Activated CD4-positive, alpha-beta T cell treated with anti-CD3 and anti-CD28 coated beads, Interleukin-2, Interleukin-6, amounts not matched to agents 100 ng/mL and 50 ng/mL, durations not matched to agents 16 hours and 8 hours (primary cell): ENCODE measurements at places on chromosomes 4 and X.

DNA sequence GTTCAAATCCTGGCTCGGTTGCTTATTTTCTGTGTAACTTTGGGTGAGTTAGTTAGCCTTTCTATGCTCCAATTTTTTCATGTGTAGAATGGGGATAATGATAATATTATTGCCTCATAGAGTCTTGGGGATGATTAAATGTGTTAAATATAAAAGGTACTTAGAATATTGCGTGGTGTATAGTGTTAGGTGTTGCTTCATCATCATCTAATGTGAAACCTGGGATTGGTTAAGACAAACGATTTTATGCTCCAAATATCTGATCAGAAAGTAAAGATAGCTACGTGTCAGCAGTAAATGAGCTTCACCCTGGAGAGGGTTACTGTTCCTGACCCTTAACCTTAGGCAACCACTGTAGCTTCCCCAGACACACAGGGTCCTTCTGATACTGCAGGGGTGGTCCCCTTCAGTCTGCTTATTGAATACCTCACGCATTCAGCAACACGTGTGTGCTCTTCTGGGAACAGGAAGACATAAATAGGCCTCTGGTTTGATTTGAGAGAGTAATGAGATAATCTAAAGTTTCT, 50.1 kb downstream of the GPAT3 start:
- DNase-seq: no peak

GRCh38 chrX:54248309-54248708, 65.3 kb upstream of the FAM120C start:
- no peak for DNase-seq

DNA sequence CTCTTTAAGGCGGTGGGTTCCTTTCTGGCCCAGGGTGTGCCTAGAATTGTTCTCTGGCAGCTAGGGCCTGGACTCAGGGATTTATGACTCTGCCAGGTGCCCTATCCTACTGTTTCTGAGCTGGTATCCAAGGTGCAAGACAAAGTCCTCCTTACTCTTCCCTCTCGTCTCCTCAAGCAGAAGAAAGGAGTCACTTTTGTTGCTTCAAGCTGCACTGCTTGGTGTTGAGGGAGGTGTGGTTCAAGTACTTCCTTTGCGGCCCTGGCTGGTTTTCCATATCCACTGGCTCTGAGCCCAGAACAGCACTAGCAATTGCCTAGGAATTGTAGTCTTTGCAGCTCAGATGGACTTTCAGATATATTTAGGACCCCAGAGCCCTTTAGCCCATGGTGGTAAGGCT, 39.3 kb downstream of the RTL3 start:
- DNase-seq: no peak

DNA sequence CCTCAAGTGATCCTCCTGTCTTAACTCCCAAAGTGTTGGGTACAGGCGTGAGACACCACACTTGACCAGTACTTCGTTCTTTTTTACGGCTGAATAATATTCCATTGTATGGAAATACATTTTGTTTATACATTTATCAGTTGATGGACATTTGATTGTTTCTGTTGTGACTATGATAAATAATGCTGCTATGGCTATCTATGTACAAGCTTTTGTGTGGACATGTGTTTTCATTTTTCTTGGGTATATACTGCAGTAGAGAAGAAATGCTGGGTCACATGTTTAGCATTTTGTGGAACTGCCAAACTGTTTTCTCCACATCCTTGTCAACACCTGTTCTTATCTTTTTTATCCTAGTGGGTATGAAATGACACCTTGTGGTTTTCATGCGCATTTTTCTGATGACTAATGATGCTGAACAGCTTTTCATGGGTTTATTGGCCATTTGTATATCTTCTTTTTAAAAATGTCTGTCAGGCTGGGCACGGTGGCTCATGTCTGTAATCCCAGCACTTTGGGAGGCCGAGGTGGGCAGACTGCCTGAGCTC, 37.3 kb downstream of the SAT1 start:
- DNase-seq: peak; percentile 12

GRCh38 chrX:112642349-112642748, 37.4 kb downstream of the LHFPL1 start:
- DNase-seq: peak; percentile 57

GRCh38 chr4:147513091-147513490, 32.2 kb downstream of the EDNRA start:
- DNase-seq: no peak

DNA sequence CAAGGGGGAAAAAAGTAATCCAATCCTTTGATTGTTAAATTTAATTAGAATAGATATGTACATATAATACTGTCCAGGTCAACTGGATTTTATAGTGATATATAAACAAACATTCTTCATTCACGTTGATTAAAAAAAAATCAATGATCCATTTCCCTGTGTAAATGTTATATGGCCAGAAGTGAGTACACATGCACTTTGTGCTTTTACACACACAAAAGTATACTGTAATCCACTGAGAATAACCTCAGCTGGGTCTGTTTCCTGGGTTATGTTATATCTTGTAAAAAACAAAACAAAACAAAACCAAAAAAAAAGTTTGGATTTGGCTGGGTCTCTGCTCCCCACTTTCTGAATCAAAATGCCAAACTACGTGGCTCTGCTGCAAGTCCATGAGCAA, 51.7 kb downstream of the WFS1 start:
- DNase-seq: no peak

DNA sequence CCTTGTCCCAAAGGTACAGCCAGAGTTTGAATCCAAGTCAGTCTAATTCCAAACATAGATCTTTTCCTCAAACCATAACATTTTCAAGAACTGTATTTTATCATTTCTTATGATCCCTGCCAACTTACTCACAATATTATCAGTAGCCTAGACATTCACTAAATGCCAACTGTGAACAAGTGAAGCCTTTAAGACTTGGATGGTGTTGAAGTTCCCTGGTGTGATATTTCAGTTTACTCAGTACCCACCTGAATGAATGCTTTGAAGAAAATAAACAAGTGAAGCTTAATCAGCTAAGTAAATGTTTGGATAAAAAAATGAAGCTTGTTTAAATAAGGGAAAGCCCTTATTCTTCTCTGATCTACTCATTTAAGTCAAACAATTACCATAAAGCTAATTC, 1028.3 kb downstream of the DMD start:
- no peak for DNase-seq

GRCh38 chrX:19382555-19383145, 38.9 kb downstream of the PDHA1 start:
- DNase-seq: peak; percentile 64

DNA sequence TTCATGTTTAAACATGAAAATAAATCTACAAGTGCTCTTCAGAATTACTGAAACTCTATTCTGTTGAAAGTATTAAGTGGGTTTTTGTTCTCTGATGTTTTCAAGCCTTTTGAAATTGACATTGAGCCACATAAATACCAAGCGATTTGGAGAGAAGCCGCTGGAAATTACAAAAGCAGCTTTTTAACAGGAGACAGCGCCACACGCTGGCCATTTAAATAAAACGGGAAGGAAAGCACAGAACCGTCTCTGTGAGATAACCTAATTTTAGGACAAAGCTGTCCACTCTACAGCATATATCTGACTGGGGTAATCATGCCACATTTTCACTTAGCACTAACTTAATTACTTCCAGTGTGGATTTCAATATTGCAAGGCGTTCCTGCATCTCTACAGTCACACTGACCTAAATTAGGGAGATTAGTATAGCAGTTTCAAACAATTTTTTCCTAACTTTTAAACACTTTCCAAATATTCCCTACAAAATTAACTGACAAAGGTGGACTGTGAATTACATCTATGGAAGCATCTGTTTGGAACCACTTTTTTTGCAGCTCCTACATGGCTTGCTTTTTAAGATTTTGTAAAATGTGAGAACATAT, 6.8 kb upstream of the ANOS1 start:
- DNase-seq: peak; percentile 51

- no peak for DNase-seq
Observed at GRCh38 chr4:134117392-134118183, 84.0 kb downstream of the PABPC4L start.

DNA sequence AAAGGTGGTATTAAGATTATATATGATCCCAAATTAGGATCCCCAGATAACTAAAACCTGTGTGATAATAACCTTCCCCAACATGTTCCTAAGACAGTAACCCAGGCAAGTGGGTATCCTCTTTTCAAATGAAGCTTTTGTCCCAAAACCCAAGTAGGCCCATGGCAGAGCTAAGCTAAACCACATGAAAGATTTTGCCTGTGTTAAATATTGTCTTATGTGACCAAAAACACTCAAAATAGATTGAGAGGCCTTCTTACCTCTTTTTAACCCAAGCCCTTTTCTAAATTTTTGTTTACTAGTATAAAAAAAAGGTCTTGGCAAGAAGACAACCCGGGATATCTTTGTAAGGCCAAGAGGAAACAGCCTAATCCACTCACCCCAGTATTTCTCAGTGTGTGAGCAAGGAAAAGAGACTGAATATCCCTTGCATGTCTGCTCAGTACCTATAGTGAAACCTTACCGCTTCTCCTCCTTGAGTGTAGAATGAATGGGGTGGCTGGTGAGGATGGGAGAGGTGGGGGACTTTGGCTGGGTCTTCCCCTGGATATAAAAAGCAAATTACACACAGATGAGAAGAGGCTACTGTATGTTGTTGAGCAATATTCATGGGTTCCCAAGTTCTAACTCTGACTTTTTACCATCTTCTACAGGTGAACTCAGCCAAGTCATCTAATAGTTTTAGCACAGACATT, 188.8 kb upstream of the BMP3 start:
- no peak for DNase-seq

DNA sequence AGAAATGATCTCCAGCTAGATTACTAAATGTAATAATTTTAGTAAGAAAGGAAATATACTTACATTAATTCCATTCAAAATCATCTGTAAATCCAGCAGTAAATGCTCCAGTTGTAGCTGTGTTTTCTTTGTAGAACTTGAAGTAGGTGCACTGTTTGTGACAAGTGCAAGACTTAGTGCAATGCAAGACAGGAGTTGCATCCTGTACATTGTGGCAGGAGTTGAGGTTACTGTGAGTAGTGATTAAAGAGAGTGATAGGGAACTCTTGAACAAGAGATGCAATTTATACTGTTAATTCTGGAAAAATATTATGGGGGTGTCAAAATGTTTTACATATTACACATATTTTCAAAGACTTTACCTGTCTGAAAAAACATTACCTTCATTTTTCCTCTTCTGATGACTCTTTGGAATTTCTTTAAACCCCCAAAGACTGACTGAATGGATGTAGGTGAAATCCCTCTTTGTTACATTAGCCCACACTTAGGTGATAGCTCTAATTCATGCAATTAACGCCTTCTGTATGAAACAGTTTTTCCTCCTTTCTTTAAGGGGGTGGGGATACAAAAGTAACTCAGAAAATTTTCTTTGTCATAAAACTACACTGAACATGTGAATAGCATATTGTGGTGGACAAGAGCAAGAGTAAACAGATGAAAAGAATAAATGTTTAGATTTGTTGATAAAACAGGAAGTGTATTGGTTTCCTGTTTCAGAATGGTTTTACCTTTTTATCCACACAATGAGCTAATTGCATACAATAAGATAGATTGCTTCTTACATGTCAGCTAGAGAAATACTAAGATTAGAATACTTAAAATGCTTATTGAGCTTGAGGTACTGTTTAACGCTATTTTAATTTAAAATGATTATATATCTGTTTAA, at the start of gene IL2:
IL2 (minus strand) TSS at position 495 of the 886 bp plus-strand sequence; CDS start at position 210, 285 bp downstream.
- DNase-seq: peak; percentile 39

DNA sequence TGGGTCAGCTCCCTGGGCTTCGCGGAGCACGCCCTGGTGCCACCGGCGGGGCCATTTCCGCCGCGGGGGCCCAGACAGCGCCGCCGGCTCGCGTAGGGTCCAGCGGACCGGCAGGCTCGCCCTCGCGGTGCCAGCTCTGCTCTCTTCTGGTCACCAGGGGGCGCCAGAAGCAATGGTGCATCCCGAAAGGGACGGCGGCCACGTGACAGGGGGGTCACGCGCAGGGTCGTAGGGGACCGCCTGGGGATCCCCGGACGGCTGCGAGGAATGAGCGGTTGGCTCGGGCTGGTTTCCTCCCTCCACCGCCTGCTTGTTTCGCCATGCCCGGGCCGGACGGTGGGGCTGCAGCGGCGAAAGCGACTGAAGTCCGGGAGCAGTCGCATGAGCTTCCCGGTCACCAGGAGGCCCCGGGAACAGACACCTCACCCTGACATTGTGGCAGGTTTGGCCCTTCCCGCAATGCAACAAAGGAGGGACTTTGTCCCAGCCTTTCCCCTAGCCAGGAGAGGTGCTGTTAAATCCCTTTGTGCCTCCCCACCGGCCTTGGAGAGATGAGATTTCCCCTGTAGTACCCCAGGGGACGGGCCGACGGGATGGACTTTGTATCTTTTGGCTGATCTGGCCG, 15.8 kb downstream of the ZCCHC12 start:
- DNase-seq: peak; percentile 76
